ENCODE measurements at places on chromosomes 1 and 21.

DNA sequence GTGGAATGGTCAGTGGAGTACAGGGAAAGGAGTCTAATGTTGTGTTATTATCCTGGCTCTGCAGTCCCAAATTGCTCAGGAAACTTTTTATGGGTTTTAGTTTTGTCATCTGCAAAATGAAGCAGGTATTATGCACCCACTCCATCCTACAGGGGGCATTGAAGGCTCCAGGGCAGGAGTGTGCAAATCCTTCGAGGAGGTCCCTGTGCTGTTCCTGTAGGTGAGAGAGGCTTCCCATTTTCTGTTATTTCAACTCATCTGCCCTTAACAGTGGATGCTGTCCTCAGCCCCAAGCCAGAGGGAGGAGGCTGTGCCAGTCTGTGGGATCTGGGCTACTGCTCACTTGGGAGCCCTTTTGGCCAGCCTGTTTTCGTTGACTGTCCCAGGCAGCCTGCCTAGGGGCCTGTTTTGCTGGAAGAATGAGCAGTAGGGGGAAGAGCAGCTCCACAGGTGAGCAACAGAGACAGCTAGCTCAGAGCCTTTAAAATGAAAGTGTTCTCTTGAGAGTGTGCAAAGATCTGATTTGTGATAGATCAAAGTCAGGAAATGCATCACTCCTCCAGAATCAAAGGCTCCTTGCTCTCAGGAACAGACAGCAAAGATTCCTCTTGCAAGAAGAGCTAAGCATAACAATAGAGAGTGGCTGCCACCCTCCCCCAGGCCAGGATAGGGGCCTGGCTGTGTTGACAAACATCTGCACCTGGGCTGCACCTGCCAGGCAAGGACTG is 317.6 kb upstream of the PROX1 start:
- DNase-seq: peak; percentile 67

DNA sequence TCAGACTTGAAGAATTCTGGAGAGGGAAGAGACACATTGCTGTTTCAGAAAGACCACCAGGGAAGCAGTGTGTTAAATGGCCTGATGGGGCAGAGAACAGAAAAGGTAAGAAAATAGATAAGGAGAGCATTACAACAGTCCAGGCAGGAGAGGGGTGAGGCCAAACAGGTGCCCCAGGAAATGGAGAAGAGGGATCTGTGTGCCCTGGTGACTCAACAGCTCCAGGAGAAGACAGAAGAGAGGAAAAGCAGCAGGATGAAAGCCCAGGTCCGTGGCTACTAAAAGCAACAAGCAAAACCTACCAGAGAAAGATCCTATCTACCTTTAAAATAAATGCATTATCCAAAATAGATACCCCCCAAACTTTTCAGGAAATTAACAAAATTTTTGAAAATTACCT is 9.2 kb downstream of the TP53BP2 start:
- no peak for DNase-seq

- DNase-seq: no peak
Observed at GRCh38 chr1:7863756-7864328, 11.0 kb upstream of the UTS2 start.

GRCh38 chr1:203340112-203340790 is 10.7 kb downstream of the FMOD start:
- DNase-seq: peak; percentile 86

GRCh38 chr1:150165622-150166612 is 16.2 kb downstream of the PLEKHO1 start:
- DNase-seq: peak; percentile 79
